Activated naive CD4-positive, alpha-beta T cell treated with anti-CD3 and anti-CD28 coated beads, Interleukin-2, amount 10 ng/mL, durations not matched to agents 7 days and 5 days (primary cell): ENCODE measurements at places on chromosomes 6 and 20.

- no peak for DNase-seq
These were observed 92.6 kb downstream of the SNX5 start for GRCh38 chr20:17875981-17876385.

GRCh38 chr6:41189967-41190366 lies 11.0 kb downstream of the TREML2 start:
- DNase-seq = no peak

GRCh38 chr6:90241229-90241880 lies 55.3 kb downstream of the BACH2 start:
- DNase-seq = no peak

- no peak for DNase-seq
These were observed 148.2 kb downstream of the TRMT11 start for GRCh38 chr6:126134491-126134890.

DNA sequence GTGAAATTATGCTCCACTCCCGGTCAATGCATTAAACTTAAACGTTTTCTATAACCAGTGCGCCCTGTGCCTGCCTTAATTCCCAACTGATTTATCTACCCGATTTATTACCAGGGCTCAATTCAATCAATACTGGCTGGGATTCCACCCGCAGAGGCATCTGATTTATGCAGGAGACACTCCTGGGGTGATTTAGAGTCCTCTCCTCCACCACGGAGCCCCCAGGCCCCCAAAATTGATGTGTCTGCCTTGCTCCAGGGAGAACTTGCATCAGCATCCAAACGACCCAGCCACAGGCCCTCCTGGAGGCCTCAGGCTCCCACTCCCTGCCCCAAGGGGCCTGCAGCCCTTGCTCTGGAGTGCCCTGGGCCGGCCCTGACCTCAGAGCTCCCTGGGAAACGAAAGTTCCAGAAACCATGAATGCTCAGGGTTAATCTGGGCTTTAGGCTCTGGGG lies 29.5 kb downstream of the ANKRD60 start:
- DNase-seq = no peak

DNA sequence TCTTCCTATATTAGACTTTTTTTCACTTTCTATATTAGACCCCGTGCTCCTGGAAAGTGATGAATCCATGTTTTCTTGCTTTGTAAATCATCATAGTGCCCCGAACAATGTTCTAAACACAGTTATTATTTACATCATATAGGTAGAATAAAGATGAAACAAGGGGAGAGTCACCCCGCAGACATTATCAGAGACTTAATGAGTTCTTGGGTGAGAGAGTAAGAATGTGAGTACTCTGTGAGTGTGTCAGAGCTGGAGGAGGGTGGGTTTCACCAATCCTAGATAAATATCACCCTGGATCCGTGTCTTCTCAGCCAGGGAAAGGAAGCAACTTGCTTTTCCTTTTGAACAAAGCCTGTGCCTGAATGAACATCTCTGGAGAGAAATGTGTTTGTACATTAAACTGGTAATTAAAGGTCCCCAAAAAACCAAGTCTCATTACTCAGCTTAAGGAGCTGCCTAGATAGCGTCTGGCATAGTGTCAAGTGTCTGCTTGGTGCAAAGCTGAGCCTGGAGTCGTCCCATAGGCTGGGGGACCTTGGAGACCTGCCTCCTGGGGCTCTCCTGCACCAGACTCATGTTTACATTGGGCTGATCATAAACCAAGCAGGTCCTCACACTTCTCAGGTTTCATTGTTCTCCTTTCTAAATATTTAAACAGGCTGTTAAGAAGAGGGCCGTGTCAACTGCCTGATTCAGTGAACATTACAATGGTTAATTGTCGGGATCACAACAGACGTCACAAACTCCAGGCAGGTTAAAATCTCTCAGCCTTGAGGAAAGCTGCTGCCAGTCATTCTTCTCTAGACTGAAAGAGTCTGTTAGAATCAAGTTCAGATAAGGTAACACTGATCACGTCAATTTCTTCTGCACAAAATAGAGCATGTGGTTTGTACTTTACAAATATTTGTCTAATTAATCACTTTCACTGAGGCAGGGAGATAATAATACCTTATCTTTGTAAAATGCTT lies 179.7 kb upstream of the MYLIP start:
- DNase-seq = no peak

DNA sequence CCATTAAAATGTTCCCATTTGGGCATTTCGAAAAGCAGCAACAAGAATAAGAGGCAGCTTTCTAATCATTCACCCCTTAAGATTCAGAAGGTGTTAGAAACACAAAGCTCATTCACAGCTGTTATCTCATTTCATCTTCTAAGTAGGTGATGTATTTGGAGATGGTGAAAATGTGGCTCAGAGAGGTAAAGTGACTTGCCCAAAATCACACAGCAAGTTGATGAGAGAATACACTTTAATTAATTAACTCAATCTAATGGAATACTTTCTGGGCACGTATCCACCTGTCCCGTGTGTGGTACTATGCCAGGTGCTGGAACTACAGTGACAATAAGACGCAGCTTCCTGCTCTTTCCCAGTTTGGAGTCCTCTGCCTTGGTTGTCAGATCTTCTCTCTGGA lies 147.4 kb upstream of the LRFN2 start:
- DNase-seq = no peak

- no peak for DNase-seq
These were observed 73.6 kb downstream of the NDUFAF5 start for GRCh38 chr20:13858439-13858838.

DNA sequence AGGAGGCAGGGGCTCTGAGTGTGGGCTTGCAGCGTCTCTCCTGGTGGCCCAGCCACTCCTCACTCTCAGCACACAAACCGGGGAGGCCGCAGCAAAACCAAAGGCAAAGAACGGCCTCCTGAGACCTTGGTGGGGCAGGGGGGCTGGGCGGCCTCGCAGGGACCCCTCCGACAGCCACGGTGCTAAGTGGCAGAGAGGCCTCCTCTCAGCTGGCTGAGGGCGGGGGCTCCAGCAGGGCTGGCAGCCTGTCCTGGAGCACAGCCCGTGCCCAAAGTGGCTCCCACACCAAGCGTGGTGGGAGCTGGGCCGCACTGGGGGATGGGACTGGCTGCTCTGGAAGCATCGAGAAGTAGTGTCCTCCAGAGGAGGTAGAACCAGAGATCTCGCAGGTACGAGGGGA lies 334.4 kb downstream of the QKI start:
- no peak for DNase-seq

- DNase-seq = no peak
These were observed 515.9 kb downstream of the CD83 start for GRCh38 chr6:14633479-14633878.

GRCh38 chr6:88914895-88915598 lies 48.4 kb downstream of the RNGTT start:
- DNase-seq = no peak

- no peak for DNase-seq
These were observed 1.9 kb downstream of the CITED2 start for GRCh38 chr6:139372326-139373153.

GRCh38 chr6:112634376-112634775 lies 287.2 kb downstream of the RFPL4B start:
- no peak for DNase-seq

GRCh38 chr6:155449450-155450239 lies 6.0 kb downstream of the NOX3 start:
- DNase-seq = no peak

DNA sequence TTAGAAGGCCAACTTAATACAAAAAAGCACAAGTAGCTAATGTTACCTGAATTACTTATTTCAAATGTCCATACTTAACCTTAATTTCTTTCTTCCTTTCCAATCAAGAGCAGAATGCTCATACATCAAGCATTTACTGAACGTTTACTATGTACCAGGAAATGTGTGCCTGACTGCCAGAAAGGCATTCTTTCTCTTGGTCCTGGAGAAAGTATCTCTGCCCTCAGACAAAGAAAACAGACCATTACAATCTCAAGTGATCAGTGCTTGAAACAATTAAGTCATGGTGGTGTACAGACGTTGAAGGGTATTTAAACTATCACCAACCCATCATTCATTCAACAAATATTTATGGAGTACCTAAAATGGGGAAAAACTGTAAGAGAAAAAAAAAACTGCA lies 26.4 kb downstream of the CSNK2A1 start:
- DNase-seq = no peak

- peak; percentile 21 for DNase-seq
These were observed 10.0 kb upstream of the TBX18 start for GRCh38 chr6:84774157-84774984.

DNA sequence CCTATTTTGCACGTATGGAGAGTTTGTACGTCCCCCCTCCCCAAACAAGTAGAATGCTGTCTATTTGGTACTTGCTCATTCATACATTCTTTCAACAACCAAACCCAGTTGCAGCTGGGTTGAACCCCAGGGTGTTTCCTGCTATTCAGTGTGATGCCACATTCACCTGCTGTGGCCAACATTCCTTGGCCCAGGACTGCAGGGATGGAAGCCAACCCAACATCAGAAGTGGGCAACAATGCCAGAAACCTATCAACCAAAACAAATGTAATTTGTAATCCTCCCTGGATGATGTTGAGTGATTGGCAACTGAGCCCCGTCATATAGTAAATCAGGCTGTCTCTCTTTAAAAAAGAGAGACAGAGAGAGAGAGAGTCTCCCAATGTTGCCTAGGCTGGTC lies 8.9 kb downstream of the NT5E start:
- no peak for DNase-seq

- no peak for DNase-seq
These were observed 9.4 kb downstream of the C6orf58 start for GRCh38 chr6:127586372-127586771.

DNA sequence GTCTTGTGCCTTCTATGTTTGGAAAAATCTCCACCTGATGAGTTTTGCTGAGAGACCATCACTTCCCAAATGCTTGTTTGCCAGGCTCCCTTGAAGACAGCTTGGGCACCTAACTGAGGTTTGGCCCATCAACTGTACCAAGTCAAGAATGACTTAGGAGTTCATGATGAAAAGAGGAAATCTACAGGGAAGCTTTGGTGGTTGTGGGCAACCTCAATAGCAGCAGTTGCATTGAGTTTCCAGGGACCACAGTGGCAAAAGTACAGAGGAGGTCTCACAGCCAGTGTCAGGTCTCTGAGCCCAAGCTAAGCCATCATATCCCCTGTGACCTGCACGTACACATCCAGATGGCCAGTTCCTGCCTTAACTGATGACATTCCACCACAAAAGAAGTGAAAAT lies 49.7 kb upstream of the PHACTR1 start:
- no peak for DNase-seq

DNA sequence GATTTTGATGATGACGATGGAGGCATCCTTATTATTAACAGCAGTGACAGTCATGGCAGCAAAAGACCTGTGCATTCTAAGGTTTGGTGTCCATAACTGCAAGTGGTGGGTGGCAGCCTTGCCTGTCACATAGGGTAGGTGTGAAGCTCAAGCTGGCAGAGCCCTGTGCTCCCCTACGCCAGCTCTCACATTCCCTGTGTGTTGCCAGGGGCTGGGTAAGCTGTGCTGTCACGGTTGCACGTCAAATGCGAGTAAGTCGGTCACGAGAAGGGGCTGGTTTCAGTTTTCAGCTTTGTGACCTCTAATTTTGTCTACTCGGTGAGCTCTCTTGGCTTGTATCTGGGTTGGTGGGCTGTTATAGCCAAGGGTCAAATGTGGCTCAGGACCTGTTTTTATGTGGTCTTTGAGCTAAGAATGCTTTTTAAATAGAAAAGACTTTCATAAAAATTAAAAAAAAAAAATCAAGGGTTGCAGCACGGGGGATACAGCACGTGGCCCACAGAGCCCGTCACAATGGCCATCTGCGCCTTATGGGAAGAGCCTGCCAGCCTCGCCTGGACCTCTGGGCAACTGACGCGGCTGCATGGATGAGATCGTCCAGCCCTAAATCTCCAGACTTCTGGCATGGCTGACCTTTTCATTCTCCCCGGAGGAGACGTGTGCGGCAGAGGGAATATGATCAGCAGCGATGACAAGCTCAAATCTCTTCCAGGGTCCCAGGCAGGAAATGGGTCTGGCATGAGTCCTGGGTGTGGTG lies 148.5 kb downstream of the PHACTR3 start:
- no peak for DNase-seq

DNA sequence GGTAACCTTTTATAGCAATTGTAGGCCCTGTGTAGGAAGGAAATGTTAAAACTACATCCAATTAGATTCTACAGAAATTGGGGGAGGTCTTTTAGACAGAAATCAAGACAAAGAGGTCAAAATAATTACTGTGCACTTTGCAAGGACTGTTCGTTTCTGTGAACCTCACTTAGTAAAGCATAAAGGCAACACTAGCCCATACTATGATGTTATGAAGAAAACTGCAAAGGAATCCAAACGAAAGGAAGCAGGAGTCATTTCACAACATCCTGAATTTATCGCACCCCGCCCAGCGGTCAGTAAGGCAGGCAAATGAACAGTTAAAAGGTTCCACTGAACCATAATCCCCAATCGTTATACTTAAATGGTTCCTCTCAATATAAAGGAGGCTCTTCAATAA lies 429.5 kb upstream of the ARID1B start:
- DNase-seq = no peak

DNA sequence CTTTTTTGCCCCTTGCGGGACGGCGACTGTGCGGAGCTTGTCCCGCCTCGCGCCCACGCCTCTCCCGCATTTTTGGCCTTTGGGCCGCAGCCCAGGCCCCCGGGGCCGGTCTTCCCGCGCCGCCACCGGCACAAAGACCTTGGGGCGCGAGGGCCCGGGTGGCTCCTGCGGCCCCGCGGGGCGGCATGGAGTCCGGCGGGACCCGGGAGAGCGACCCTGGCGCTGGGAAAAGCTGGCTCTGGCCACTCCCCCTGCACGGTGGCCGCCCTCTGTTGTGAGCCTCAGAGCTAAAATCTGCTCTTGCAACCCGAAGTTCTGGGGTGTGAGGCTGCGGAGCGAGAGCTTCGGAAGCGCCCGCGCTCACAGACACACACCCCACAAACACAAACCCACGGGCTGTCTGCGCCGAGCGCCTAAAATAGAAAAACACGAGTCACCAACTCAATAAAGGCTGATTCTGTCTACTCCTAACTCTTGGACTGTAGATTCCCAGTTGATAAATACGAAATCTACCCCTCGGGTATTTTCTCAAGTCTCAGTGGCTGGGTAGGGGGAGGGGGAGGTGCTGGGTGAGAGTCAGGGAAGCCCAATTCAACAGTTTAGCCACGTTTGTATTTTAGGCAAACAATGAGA lies 496 bp upstream of the BEND3 start:
- DNase-seq = peak; percentile 45

GRCh38 chr20:61529354-61529753 lies 277.3 kb downstream of the CDH4 start:
- DNase-seq = no peak

GRCh38 chr6:157670466-157671186 lies 152.4 kb upstream of the SNX9 start:
- no peak for DNase-seq

GRCh38 chr6:159510141-159510540 lies 182.9 kb downstream of the SOD2 start:
- DNase-seq = no peak

- DNase-seq = no peak
These were observed 19.8 kb downstream of the RALY start for GRCh38 chr20:34013554-34013953.
